ENCODE measurements at places on chromosomes 11 and 22. TPM values are rescaled to one million over a fixed set of nuclear protein-coding genes. Genes with fewer than 3 reads are reported as not detected.

DNA sequence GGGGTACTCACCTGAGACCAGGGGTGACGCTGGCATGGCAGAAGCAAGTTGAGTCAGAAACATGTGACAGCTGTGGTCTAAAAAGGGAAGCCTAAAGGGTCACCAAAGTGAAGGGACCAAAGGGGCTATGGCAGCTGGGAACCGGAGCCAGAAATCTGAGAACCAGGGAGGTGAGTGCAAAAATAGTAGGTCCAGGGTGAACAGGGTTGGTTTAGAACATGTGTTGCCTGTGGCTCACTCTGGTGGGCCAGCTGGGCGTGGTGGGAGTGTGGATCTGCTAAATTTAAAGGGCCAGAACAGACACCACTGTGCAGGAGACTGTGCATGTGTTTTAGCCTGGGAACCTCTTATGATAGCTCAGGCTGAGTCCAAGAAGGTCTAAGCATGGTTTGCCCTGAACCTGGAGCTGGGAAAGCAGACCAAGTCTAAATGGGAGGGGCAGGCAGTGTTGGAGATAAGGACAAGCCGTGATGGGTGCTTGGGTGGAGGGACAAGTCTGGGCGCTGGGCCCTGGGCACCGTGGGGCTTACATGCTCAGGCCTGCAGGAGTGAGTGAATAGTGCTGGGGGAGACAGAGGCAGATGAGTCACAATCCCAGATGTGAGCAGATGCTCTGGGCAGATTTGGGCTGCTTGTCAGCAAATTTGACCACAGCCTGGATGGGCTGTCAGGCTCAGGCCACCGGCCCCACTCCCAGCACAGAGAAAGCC lies 41.4 kb upstream of the ZBED5 start:
- H3K4me1 ChIP-seq, result peaks cover 49% of the 10 kb centered on the region
- no peak overlapping the region for H3K4me3 ChIP-seq
- no peaks in the 10 kb centered on the region for H3K36me3 ChIP-seq
- DNase-seq, result peak; percentile 85
- peak overlapping the region; percentile 84 for H3K27ac ChIP-seq
- no peaks in the 10 kb centered on the region for H3K27me3 ChIP-seq

The NCAPH2 gene
- total RNA-seq, result 34.8 TPM

- H3K4me3 ChIP-seq, result no peak overlapping the region
- no peaks in the 10 kb centered on the region for H3K36me3 ChIP-seq
- H3K27ac ChIP-seq, result no peak overlapping the region
- DNase-seq, result no peak
- H3K27me3 ChIP-seq, result peaks cover 5% of the 10 kb centered on the region
Measured at GRCh38 chr22:50101870-50102565, 12.2 kb downstream of the MOV10L1 start.

DNA sequence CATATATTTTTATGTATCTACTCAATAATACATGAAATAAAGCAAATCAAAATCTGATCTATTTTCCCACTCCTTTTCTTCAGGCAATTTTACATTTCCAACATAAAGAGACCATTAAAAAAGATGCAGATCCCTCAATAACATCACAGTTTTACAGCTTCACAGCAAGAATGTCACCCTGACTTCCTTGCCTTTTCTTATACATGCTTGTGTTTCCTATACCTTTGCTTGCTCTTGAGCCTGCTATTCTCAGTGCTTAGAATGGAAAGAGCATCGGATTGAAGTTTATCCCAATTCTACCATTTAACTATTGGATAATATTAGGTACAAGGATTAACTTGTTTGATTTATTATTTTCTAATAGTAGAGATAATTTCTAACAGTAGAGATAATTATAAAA lies 176.7 kb downstream of the CNTN5 start:
- no peaks in the 10 kb centered on the region for H3K36me3 ChIP-seq
- H3K27me3 ChIP-seq, result no peaks in the 10 kb centered on the region
- H3K4me1 ChIP-seq, result no peaks in the 10 kb centered on the region
- no peak for DNase-seq
- H3K27ac ChIP-seq, result no peak overlapping the region

DNA sequence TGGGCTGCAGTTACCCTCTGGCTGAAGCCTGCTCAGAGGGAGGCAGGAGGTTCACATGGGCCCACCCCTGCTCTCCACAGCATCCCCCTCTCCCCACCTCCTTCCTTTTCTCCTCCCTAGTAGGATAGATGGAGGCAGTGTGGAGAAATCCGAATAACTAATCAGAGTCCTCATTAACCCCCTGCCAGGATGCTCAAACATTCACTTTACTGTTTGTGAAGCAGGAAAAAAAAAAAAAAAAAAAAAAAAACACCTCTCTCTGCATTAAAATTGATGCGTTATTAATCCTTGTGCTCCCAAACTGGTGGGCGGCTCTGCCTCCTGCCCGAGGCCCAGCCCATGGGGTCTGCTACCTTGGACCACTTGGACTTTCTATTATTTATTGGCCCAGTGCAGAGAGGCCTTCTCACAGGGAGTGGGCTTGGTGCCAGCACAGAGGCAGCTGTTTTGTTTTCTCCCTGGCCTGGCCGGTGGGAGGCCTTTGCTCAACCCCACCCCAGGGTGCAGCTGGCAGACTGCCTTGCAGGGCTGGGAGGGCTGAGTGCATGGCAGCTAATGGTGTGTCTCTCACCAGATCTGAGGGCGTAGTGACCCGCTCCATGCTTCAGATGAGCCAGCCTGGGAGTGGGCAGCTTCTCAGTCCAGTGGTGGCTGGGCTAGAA lies 150.7 kb downstream of the PKNOX2 start:
- H3K4me3 ChIP-seq, result no peak overlapping the region
- no peaks in the 10 kb centered on the region for H3K27me3 ChIP-seq
- H3K36me3 ChIP-seq, result no peaks in the 10 kb centered on the region
- H3K4me1 ChIP-seq, result no peaks in the 10 kb centered on the region
- DNase-seq, result peak; percentile 78
- H3K27ac ChIP-seq, result peak overlapping the region; percentile 13

- no peaks in the 10 kb centered on the region for H3K27me3 ChIP-seq
- no peak overlapping the region for H3K4me3 ChIP-seq
- H3K36me3 ChIP-seq, result no peaks in the 10 kb centered on the region
- H3K4me1 ChIP-seq, result no peaks in the 10 kb centered on the region
- H3K27ac ChIP-seq, result no peak overlapping the region
Measured at GRCh38 chr11:15104166-15104565, 10.6 kb upstream of the INSC start.

DNA sequence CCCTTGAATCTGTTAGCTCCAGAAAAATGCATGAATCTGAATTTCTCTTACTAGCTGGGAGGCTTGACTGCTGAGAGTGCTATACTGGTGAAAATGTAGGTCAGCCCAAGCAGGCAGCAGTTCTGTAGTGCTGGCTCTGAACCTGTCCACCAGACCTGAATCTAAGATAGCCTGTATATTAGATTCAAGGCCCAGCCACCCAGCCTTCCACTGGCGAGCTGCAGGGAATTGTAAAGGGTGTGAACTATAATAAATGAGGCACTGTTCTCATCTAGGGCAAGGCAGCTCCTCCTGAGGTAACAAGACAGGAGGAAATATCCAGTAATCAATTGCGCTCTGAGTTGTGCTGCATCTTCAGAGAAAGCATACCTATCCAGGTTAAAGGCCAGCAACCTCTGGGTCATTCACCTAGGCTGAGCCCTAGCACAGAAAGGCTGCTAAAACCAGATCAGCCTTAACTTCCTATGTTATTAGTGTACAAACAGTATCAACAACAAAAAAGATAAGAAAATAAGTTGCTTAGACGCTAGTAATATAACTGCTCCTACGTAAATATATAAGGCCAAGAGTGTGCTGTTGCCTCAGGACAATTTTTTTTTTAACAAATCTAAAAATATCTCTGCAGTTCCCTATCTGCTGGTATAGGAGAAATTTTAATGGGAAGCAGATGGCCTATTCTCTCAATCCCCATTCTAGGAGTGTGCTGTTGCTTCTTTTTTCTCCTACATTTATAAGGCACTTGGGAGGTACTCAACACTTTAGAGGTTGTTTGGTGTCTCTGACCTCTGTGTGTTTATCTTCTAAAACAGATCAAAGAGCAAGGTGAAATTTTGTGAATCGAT lies 63.0 kb downstream of the RELT start:
- no peak for DNase-seq
- H3K36me3 ChIP-seq, result no peaks in the 10 kb centered on the region
- no peak overlapping the region for H3K27ac ChIP-seq
- no peaks in the 10 kb centered on the region for H3K27me3 ChIP-seq
- H3K4me1 ChIP-seq, result no peaks in the 10 kb centered on the region

The ZNF215 gene
- total RNA-seq, result 0.41 TPM
